ENCODE measurements at places on chromosomes 2 and 18.

DNA sequence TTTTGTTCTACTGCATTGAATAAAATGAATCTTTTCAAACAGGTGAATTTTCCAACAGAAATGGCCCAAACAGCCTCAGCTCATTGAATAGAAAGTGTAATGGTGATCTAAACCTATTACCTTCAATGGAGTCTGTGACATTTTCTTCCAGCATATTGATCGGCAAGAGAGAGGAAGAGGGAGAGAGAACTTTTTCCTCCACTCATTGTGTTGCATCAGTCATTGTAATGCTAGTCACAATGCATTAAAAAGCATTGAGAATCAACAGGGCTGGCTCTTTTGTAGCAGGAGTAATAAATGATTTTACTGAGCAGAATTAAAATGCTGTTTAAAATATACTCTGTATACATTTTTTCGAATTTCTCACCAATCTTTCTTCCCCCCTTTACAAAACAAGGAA is 1794.5 kb upstream of the CELF4 start:
- no peak for DNase-seq

- DNase-seq = no peak
Observed at GRCh38 chr2:157764386-157764785, 111.7 kb downstream of the ACVR1 start.

DNA sequence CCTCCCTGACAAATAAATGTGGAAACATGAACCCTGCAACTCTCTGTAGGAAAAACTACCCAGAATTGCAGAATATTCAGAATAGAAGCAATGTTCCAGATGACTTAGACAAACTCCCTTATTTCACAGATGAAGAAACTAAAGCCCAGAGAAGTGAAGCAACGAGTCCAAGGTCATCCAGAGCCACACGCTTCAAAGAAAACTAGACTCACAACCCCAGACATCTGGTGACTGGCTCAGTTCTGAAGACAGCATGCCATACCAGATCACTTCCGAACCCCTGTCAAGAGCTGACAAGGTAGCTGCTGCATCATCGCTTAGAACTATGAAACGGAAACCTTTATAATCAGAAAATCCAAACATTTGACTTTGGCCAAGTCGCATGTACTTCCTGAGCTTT is 101.3 kb downstream of the PID1 start:
- no peak for DNase-seq

- DNase-seq = no peak
Observed at GRCh38 chr2:98014379-98014778, 18.6 kb upstream of the TMEM131 start.

DNA sequence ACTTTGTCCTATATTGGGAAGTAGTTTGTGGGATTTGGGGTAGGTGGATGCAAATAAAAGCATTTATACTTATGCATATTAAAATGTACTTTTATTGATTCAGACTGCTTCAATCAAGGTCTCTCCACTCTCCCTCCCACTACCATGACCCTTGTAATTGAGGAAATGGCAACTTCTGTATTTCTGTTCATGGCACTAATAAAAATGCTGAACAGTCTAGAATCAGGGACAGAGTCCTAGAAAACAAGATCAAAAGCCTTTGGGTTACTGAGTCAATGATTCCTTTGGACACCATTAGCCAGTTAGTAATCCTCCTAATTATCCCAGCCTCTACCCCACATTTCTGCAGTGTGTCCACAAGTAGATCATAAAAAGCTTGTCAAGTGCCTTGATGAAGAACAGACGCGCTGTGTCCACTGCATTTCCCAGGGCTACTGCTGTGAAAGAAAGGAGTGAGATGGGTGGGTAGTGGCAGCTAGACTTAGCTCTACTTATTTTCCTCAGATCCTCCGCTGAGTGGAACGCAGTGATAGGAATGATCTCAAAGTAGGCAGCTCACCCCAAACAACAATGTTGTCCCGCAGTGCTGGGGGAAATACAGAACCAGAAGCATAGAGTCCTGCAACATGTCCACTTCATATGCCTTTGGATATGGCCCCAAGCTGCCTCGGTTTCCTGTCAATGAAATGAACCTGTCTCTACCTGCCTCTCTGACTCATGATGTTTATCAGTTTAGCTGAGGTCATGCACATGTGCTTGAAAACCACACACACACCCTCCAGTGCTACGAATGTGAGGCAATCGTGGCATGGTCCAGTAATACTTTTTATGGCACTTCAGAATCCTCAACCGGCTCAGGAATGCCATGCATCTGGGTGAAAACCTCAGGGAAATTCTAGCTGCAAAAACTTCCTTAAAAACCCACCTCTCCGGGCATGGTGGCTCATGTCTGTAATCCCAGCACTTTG is 115.5 kb downstream of the COL6A3 start:
- DNase-seq = no peak

DNA sequence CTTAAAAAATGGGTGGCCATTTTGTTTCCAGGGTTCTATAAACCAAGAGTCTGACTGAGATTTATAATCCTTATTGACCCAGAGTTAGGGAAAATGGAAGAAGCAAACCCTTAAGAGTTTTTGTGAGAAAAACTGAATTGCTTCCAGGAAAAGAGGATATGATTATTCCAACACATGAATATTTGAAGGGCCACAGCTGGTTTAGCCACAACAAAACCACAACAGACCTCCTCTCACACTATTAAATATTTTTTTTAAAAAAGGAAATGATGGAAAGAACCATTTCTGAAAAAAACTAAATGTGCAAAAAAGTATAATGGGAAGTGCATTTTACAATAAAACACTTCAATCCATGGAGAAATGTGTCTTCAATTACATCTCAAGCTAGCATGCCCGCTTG is 182.7 kb downstream of the ETAA1 start:
- DNase-seq = no peak

Data from COR-L47 (cell line).